ENCODE measurements at places on chromosomes 7 and 10. TPM values are rescaled to one million over a fixed set of nuclear protein-coding genes. Genes with fewer than 3 reads are reported as not detected.

Gene ASIC3
- total RNA-seq, result 6.7 TPM

DNA sequence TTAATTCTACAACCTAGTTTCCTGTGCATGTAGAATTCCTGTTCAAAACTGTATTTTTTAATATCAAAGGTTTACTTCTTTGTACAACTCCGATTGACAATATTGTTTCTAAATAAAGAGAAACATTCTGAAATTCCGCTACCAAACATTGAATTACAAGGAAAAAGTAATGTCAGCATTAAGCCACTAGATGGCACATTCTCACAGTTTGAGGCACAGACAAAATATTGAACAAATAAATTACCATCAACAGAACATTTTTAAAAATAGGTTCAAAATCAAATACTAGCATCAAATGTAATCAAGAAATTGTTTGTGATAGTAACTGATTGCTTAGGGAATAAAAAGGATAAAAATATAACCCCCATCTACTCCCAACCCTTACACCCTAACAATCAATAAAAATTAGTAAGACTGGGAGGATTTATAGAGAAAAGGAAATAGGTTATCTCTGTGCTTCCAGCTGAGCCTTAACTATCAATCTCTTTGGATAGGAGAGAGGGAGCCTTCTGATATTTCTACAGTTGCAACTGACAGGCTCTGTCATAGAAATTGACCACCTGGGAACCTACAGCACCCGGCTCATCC, 86.6 kb upstream of the C7orf33 start:
- no peaks in the 10 kb centered on the region for H3K36me3 ChIP-seq
- H3K27me3 ChIP-seq, result no peaks in the 10 kb centered on the region
- H3K4me3 ChIP-seq, result no peak overlapping the region
- no peak for DNase-seq

- no peaks in the 10 kb centered on the region for H3K36me3 ChIP-seq
- H3K27me3 ChIP-seq, result no peaks in the 10 kb centered on the region
- H3K4me1 ChIP-seq, result no peaks in the 10 kb centered on the region
- DNase-seq, result no peak
These were observed 151.0 kb upstream of the PRSS1 start for GRCh38 chr7:142598297-142598696.

DNA sequence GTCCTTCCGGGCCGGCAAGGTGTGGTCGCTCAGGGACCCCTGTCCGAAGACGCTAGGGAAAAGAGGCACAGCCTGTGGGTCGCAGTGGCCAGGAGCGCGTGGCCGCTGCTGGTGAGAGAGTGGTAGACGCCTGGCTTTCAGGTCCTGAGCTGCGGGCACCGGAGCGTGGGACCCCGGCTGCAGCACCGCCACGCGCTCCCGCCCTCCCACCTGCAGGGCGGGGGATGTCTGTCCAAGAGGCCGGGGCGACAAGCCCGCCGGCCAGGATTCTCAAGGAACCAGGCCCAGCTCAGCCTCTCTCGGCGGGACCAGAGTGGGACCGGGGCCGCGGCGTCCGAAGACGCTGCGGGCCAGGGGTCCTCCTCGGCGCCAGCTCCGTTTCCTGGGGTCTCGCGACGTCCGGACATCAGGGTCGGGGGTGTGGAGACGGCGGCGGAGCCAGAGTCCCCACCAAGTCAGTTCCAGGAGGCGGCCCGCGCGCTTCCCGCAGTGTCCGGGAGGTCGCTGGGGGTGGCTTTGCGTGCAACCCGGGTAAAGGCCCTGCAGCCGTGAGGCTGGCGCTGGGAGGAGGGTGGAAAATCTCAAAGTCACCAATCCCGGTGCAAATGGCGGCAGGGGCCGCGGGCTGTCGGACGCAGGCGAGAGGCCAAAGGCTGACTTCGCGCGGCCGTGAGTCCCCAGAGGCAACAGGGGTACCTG, 5.5 kb downstream of the ZNF503 start:
- H3K27ac ChIP-seq, result peak overlapping the region; percentile 98
- H3K27me3 ChIP-seq, result no peaks in the 10 kb centered on the region
- H3K4me1 ChIP-seq, result no peaks in the 10 kb centered on the region

- no peak overlapping the region for H3K4me3 ChIP-seq
- no peaks in the 10 kb centered on the region for H3K36me3 ChIP-seq
- peak overlapping the region; percentile 61 for H3K27ac ChIP-seq
- DNase-seq, result peak; percentile 63
These were observed 63.9 kb upstream of the AHR start for GRCh38 chr7:17234398-17235031.

DNA sequence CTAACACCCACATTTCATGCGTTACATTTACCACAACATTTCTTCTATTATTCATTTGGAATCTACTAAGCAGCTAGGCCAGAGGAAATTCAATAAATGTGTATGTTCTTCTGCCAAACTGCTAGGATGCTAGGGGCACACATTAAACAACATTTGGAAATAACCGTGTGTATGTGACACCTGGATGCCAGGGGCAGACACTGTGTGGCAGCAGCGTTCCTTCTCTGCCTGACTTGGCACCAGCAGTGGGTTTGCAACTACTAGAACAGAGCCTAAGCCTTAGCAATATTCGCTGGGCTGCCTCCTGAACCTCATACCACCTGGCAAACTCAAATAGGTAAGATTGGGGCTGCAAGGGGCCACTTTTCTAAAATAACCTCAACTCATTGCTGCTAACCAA, 182.1 kb downstream of the CHCHD3 start:
- H3K27ac ChIP-seq, result no peak overlapping the region
- no peaks in the 10 kb centered on the region for H3K27me3 ChIP-seq
- DNase-seq, result no peak
- no peak overlapping the region for H3K4me3 ChIP-seq
- H3K4me1 ChIP-seq, result no peaks in the 10 kb centered on the region
